Fibroblast of the conjunctiva (primary cell): ENCODE measurements at places on chromosomes 2 and 18.

GRCh38 chr18:57231864-57232263 lies 85.0 kb downstream of the BOD1L2 start:
- DNase-seq = no peak

DNA sequence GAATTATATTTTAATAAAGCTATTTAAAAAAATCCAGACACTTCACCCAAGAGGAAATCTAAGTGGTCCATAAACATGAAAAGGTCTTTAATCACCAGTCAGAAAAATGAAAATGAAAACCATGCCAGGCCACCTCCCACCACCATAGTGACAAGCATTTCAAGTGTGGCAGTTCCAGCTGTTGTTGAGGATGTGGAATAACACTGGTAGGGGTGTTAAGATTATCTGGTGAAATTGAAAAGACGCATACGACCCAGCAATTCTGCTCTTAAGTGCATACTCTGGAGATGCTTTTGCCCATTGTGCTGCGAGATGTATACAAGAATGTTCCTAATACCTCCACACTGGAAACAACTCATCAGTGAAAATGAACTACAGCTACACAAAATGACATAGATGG lies 82.2 kb downstream of the MSH2 start:
- no peak for DNase-seq

GRCh38 chr2:158153270-158154015 lies 51.8 kb downstream of the UPP2 start:
- no peak for DNase-seq

DNA sequence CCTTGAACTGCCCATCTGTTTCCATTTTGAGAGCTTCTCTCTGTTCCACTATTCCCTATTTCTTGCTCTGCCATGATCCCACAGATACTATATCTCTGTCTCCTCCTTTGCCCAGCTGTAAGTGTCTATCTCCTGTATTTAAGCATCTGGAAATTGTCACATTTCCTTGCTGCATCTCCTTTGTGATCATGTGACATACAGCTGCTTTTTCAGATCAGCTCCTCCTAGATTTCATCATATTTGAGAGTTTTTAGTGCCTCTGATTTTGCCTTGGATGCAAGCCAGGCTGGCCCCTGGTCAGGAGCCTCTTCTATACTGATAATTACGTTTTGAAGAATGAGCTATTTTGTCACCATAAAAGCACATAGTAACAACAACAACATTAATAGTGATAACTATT lies 131.7 kb upstream of the TNP1 start:
- peak; percentile 22 for DNase-seq

DNA sequence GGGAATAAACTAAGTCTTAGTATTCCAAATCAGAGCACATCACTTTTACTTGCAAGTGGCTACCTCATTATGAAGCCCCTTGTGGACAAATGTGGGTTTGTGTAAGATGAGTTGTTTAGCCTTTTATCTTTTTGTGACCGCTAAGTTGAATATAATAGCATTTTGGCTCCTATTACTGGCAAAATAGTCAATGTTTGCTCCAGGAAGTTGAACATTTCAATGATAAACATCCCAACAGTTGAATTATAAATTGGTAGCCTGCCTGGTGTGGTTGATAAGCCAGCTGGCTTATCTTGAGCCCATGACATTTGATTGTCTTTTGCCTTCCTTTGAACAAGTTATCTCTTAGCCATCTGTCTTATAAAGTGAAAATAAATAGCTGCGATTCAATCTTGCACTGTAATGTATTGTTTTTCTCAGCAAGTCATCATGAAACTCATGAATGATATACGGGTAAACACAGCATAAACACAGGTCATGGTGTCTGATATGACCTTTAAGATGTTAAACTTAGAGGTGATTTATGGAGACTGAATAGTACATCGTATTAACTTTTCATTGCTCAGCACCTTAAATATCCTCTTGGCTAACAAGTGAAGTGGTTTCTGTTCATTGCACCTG lies 338.4 kb downstream of the SOCS6 start:
- DNase-seq = no peak

GRCh38 chr2:208222351-208222750 lies 32.5 kb downstream of the IDH1 start:
- DNase-seq = no peak

DNA sequence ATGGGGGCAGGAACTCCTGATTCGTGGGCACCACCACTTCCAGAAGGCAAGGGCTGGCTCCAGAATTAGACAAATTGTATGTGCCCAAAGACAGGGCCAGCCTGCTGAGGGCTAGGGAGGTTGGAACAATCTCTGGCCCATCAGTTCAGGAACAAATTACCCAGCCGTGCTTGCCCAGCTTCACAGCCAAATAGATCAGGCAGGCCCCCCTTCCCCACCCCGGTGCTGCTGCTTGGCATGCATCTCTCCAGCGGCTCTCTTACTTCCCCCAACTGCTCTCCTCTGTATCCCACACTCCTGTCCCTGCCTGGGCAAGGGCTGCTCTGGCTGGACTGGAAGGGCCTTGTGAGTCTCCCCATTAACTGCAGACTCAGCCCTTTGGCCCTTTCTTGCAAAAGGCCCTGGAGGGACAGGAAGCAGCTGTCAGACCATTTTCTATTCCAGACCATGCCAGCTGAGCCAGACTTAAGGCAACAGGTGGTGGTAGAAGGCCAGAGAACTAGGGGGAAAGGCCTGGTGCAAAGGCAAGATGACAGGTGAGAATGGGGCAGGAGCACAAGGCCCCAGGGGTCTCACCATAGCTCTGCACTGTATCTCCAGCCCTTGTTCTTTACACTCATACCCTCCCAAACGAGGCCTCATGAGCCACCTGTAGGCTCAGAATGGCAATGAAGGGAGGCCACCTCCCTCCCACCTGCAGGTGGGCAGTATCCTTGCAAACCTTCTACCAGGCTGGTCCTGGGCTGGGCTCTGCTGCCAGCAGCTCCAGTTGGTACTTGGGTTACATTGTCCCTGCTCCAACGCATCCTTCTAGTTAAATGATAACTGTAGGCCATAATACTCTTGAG lies 30.7 kb upstream of the ACAA2 start:
- DNase-seq = no peak

DNA sequence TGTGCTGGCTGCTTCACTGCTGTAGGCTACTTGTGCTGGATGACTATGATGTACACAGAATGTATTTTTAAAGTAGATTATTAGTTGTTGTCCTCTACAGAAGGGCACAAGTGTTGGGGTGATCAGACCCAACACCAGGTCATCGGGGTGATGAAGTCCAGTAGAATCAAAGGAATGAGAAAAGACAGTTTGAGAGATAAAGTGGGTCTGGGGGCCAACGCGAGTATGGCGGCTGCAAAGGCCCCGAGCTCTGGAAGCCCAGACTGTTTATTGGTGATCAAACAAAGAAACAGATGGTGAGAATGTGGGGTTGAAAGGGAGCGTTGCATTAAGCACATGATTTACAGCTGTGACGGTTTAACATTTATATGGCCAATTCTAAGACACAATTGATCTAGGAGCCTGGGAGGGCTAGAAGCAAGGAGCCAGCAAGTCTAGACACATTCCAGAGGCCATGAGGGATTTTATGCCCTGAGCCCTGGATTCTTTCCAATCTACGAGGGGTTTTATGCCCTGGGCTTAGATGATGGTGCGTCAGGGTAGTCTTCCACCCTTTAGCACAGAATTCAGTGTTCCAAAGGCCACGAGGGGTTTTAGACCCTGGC lies 153.5 kb downstream of the AGPS start:
- DNase-seq = no peak

DNA sequence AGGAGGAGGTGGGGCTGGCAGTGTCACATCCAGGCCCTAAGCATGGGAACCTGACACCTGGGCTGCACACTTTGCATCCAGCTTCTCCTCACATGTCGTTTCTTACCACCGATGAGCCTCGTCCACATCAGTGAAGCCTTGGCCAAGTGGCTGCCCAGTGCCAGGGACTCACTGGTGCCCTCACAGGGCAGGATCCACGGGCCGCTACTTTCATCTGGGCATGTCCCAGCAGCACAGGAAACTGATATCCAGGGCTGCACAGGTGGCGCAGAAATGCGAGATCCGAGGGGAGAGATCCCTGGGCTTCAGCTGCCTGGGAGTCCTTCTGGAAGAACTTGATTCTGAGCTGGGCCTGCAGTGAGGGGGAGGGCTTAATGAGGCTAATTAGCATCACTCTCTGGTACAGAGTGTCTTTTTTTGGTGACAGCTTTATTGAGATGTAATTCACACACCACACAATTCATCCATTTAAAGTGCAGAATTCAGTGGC lies 291.6 kb upstream of the HDAC4 start:
- no peak for DNase-seq

DNA sequence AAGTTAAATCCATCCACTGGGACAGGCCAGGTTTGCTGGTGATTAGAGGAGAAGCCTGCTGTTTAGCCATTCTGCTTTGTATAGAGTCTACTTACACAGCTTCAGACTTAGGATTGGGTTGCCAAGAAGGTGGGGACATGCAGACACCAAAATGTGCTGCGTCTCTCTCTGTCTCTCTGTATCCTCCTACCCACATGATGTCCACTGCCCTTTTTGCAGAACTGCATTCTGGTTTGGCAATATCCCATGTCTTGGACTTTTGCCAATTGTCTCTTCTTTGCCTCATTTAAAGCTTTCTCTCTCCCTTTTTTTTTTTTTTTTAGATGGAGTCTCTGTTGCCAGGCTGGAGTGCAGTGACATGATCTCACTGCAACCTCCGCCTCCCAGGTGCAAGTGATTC lies 261.1 kb upstream of the FN1 start:
- DNase-seq = no peak

- DNase-seq = no peak
These were observed 266.6 kb downstream of the PDE11A start for GRCh38 chr2:177806025-177806424.

- peak; percentile 49 for DNase-seq
These were observed 12.8 kb upstream of the GBX2 start for GRCh38 chr2:236180831-236181453.

GRCh38 chr18:57621246-57621604 lies 411 bp downstream of the NARS1 start:
- DNase-seq = no peak
